ENCODE measurements at places on chromosomes 6 and 20.

GRCh38 chr6:52598123-52598823, 21.4 kb upstream of the TRAM2 start:
- DNase-seq: no peak

DNA sequence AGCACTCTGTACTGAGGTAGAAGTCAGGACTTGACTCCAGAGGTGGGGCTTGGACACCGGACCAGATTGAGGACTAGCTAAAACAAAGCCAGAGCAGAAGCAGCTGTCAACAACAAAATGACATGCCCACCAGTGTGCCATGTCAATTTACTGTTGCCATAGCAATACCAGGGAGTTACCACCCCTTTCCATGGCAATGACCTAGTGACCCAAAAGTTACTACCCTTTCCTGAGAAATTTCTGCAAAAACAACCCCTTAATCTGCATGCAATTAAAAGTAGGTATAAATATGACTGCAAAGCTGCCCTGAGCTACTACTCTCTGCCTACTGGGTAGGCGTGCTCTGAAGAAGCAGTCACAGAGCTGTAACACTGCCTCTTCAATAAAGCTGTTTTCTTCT, 21.0 kb downstream of the MAP3K5 start:
- no peak for DNase-seq

- no peak for DNase-seq
Observed at GRCh38 chr6:107129370-107129925, 14.1 kb upstream of the BEND3 start.

GRCh38 chr6:167030222-167031072, 31.2 kb downstream of the CEP43 start:
- DNase-seq: no peak
